Activated CD8-positive, alpha-beta memory T cell treated with anti-CD3 and anti-CD28 coated beads, Interleukin-2, amount 50 U/mL, for 4 hours (primary cell): ENCODE measurements at places on chromosomes 1 and 21.
A peak's percentile ranks its signal among the peaks of the same experiment; 100 is the strongest.

DNA sequence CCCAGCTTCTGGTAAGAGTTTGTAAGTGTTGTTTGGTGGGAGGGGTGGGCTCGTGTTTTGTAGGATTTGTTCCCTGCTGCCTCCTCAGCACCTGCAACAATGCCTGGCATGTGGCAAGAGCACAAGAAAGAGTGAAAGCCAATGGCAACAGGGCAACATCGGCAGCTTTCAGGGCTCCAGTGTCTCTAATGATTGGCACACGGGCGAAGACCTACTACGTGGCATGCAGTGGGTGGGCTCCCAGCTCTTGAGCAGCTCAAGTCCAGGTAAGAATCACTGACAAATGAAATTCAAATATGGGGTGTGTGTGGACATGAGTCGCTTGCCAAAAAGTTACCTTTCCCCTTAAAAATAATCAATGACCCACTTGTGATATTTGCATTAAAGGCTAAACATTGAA is 23.9 kb upstream of the SLC1A7 start:
- DNase-seq = no peak

DNA sequence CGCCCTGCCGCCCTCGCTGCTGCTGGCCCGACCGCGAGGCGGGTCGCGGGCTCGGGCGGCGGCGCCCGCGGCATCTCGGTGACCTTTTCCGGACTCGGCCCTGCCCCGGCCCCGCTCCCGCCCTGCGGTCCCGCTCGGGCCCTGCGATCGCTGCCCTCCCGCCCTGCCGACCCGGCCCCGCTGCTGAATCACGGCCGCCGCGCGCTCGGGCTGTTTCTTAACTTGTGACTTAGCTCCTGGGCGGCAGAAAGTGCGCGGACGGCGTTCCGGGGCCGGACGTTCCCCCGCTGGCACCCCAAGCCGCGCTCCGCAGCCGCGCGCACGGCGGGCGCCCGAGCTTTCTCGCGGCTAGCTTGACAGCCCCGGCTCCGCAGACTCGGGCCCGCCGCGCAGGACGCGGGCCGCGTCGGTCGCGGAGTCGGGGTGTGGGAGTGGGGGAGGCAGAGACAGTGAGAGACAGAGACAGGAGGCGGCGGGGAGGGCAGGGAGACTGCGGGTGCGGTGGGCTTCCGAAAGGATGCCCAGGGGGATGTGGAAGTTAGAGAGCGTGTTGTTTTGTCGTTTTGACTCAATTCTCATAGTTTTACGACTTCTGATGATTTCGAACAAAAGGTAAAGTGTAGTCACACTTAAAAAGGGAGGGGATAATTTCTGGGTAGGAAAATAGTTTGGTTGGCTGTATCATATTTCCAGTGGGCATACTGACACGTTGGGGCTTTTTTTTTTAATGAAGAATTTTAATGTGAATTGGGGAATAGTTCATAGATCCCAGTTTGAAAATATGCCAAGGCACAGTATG is 49.8 kb downstream of the PRDM2 start:
- peak; percentile 53 for DNase-seq

DNA sequence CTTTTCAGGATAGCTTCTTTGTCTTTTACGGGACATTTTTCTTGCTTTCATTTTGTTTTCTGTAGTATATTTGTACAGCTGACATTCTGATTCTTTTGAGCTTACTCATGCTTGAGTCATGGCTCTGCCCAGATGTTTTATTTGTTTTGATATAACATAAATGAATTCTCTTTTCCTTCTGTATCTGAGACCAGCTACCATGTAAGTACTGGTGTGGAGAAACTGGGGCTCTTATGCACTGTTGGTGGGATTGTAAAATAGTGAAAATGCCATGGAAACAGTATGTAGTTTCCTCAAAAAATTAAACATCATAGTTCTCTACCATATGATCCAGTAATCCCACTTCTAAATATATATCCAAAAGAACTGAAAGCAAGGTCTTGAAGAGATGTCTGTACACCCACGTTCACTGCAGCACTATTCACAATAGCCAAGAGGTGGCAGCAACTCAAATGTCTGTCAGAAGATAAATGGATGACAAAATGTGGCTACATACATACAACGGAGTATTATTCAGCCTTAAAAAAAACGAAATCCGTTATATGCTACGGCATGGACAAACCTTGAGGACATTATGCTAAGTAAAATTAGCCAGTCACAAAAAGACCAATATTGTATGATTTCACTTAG is 61.4 kb downstream of the EIF2B3 start:
- no peak for DNase-seq

DNA sequence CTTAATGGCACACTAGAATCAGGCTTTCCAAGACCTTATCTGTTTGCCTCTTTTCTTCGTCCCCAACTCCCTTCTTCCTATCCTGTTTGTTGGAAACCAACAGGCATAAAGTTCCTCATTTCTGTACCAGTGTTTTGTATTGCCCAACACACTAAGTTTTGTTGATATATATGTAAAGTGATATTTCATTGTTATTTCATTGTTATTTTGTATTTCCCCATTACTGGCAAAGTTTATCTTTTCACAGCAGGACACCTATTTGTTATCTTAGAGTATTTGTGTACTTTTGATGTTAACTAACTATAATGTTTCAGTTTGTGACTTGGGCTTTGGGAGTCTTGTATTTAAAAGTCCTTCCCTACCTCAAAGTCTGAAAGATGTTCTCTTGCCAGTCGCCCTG is 27.1 kb downstream of the FAM20B start:
- DNase-seq = no peak

- DNase-seq = no peak
These were observed 6.1 kb upstream of the C4BPA start for GRCh38 chr1:207097871-207098324.

DNA sequence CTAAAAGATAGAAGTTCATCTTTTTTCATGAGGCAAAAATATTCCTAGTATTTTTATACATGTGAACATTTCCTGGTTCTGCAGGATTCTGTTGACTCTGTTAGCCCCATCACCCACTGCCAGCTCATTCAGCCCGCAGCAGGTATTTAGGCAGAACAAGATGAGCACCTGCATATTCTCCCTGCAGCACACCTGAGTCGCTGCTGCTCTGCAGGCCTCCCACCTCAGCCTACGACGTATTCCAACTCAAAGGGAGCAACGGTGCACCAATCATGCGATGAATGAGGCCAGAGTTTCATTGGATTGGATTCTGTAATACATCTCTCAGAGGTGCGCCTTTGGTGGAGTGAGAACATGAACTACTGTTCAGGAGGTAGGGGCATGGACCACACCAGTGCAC is 87.6 kb downstream of the CNIH3 start:
- DNase-seq = no peak

DNA sequence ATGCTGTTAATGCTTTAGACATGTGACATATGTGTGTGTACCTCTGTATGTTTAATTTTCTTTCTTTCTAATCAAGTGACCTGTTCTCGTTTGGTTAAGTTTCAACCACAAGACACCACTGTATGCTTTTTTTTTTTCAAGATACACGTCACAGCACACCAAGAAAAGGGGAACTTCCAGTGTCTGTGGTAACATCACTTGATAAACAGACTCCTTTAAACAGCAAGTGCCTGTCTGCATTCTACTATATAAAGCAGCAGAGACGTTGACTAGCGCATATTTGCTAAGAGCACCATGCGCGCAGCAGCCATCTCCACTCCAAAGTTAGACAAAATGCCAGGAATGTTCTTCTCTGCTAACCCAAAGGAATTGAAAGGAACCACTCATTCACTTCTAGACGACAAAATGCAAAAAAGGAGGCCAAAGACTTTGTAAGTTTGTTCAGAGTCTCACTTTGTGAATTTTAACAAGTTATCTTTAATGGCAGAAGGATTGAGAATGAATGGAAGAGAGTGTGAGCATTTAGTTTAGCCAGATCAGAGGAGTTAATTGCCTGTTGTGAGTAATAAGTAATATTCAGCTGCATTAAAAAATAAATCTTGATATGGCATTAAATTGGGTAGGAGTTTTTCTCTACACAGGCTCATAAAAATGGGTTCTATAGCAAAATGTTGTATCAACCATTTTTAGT is at the start of gene RGS1:
Gene RGS1 (plus strand): TSS at position 275 of the 691 bp plus-strand sequence. CDS start 20 bp downstream, at position 295.
- peak; percentile 38 for DNase-seq

DNA sequence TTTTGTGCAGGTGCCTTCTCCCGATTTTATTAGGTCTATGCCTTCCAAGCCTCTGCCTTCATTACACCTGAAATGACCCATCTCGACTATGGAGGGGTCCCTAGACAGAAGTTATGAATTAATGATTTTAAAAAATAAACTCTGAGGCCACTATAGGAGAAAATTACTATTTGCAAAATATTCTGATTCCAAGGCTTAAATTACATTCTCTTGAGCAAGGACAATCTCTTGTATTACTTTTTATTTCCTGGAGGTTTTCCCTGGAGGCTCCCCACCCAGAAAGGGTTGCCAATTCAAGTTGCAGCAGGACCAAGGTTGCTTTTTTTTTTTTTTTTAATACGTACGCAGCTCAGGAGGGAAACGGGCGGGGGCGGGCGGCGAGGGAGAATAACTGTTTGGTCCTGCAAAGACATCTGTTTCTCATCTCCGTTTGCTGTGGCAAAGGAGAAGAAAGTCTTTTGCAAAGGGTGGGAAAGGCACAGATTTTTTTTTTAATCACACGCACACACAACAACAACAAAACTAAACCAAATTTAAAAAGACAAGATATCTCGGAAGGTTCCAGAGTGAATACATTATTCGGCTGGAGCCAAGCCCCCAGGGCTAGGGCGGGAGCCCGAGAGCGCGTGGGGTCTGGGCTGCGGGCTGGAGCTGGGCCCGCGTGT is 618 bp upstream of the SERTAD4 start:
- DNase-seq = no peak

GRCh38 chr1:178341261-178341956 is 155.4 kb downstream of the CLEC20A start:
- no peak for DNase-seq

GRCh38 chr1:29931477-29932175 is 695.3 kb downstream of the PTPRU start:
- no peak for DNase-seq

DNA sequence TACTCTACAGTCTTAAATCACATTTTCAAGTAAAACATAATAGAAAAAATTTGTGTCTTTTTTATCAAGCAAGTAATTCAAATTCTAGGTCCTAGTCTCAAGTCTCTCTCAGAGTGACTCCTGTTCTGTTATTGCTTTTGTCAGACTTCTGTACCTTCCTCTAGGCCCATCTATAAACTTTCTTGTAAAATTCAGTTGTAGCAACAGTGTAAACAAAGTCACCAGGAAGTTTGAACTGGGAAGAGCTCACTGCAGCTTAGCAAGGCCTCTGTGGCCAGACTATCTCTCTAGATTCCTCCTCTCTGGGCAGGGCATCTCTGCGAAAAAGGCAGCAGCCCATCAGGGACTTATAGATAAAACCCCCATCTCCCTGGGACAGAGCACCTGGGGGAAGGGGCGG is 13.5 kb upstream of the ZNF678 start:
- no peak for DNase-seq
